ENCODE measurements at places on chromosomes 7 and 10. TPM values are rescaled to one million over a fixed set of nuclear protein-coding genes. Genes with fewer than 3 reads are reported as not detected.

ASZ1 gene
- not detected for total RNA-seq

LLCFC1 gene
- not detected for total RNA-seq

DNA sequence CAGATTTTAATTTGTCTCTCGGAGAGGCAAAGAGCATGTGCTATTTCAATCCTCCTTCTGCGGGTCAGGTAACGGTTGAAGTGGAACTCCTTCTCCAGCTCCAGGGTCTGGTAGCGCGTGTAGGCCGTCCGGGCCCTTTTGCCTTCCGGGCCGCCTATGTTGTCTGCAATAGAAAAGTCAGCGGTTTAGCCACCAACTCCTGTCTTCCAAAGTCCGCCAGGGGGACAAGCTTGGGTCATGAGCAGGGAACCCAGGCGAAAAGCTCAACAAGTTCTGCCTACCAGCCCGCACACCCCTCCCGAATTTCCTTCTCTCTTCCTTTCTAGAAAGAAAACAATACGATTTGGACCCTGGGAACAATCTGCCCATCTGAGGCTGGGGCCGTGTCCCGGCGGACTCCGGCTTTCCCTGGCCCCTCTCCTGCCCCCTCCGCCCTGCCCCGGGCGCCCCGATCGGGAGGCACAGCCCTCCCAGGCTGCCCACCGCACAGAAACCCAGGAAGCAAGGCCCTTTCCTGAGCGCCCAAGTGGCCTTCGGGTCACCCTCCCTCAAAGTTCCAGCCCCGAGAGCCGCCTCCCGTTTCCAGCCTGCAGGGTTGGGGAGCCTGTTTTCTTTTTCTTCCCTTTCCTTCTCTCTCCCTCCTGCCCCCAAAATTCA is 1.4 kb downstream of the HOXA5 start:
- peak overlapping the region; percentile 57 for H3K4me3 ChIP-seq
- H3K27ac ChIP-seq, result peak overlapping the region; percentile 13
- 0 out of 2 replicates have a peak, but pooled peaks cover 2% of the 10 kb centered on the region for H3K4me1 ChIP-seq
- H3K36me3 ChIP-seq, result no peaks in the 10 kb centered on the region
- DNase-seq, result no peak
- H3K27me3 ChIP-seq, result no peaks in the 10 kb centered on the region

DNA sequence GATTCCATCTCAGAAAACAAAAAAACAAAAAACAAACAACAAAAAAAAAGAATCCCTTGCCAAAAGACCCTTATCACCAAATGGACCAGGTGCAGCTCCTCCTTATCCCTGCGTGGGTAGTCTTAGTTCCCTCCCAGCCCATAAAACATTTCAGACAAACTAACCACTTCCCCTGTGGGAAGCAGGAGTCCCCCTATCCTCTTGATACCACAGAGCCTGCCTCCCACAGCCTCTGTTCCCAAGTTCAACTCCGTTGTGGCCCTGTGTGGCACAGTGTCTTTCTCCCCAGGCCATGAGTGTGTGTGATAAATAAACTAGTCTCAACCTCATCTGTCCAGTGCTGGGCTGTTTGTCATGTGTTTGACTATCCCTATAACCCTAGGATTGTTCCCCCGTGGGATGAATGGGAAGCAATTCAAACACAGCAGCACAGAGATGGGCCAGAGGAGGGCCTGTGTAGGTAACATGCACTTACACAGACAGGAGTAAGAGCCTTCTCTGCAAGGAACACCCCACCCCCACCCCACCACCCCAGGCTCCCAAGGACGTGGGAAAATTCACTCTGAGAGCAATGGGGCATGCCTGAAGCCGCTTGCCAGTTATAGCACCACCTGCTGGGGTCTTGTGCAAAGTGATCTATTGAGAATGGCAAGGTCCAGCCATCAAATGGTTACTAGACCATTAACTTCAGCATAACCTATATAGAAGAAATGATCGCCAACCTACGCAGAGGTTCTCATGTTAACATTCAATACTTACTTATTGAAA is 147.1 kb upstream of the GHITM start:
- no peaks in the 10 kb centered on the region for H3K27me3 ChIP-seq
- no peaks in the 10 kb centered on the region for H3K36me3 ChIP-seq
- H3K4me3 ChIP-seq, result no peak overlapping the region
- H3K27ac ChIP-seq, result no peak overlapping the region

DNA sequence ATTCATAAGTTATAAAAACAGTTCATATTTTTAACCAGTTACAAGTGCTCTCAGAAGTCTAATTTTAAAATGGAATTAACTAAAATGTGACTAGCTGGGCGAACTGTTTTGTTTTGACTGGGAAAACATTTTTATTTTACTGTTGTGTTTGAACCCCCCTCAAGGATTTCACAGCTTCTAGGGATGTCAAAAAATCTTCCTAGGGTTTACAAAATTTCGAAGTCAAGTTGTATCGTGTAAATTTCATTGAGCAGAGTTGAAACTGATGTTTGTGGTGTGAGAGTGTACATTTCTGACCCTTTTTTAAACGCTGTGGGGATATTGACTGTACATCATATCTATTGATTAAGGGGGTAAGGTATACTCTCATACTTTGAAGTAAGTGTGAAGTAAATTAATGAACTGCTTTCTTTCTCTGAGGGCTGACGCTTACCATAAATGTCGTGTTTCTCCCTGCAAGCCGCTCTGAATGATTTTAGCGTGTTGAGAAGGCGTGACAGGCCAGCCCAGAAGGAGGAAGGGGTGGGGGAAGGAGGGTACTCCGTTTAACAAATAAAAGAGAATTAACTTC is 1.8 kb upstream of the SP8 start:
- H3K27ac ChIP-seq, result no peak overlapping the region
- no peak for DNase-seq
- no peak overlapping the region for H3K4me3 ChIP-seq
- no peaks in the 10 kb centered on the region for H3K27me3 ChIP-seq
- no peaks in the 10 kb centered on the region for H3K36me3 ChIP-seq
- H3K4me1 ChIP-seq, result peaks cover 10% of the 10 kb centered on the region

- no peak overlapping the region for H3K27ac ChIP-seq
- H3K4me3 ChIP-seq, result no peak overlapping the region
- H3K4me1 ChIP-seq, result peaks cover 10% of the 10 kb centered on the region
- DNase-seq, result no peak
- no peaks in the 10 kb centered on the region for H3K27me3 ChIP-seq
- H3K36me3 ChIP-seq, result peaks cover 3% of the 10 kb centered on the region
Observed at GRCh38 chr7:139252451-139252850, 21.4 kb downstream of the UBN2 start.

- H3K4me1 ChIP-seq, result peaks cover 7% of the 10 kb centered on the region
- no peaks in the 10 kb centered on the region for H3K27me3 ChIP-seq
- H3K27ac ChIP-seq, result no peak overlapping the region
- H3K4me3 ChIP-seq, result no peak overlapping the region
- H3K36me3 ChIP-seq, result no peaks in the 10 kb centered on the region
- no peak for DNase-seq
Observed at GRCh38 chr10:76552091-76552873, 1085.3 kb downstream of the KCNMA1 start.

Measured in Caco-2 (cell line).